Stomach (tissue), 19 donors: ENCODE measurements at places on chromosomes 5 and 9. TPM values are rescaled to one million over a fixed set of nuclear protein-coding genes. Genes with fewer than 3 reads are reported as not detected.

TMCO6 gene
- total RNA-seq: 4.0 TPM

PDE8B gene
- 243 TPM for total RNA-seq

NR2F1-AS1 gene
- total RNA-seq: 10.1 TPM

STING1 gene
- 11.1 TPM for total RNA-seq

LMBRD2 gene
- total RNA-seq: 7.1 TPM

CDH9 gene
- not detected for total RNA-seq

SPOUT1 gene
- 104 TPM for total RNA-seq

ZBED3 gene
- total RNA-seq: 8.3 TPM

PTPRD gene
- 3.5 TPM for total RNA-seq

TMEM252 gene
- not detected for total RNA-seq

C5orf46 gene
- total RNA-seq: not detected

ZNF883 gene
- total RNA-seq: not detected

IFNA13 gene
- total RNA-seq: not detected

LEAP2 gene
- 1.3 TPM for total RNA-seq

GABRG2 gene
- total RNA-seq: not detected

LHFPL2 gene
- 20.5 TPM for total RNA-seq

RMRP gene
- 29,403 TPM for total RNA-seq

NKD2 gene
- total RNA-seq: 4.4 TPM

PDE6A gene
- not detected for total RNA-seq

STPG3 gene
- total RNA-seq: not detected

TAL2 gene
- total RNA-seq: not detected

GFI1B gene
- not detected for total RNA-seq

CORO2A gene
- 11.3 TPM for total RNA-seq

SIT1 gene
- total RNA-seq: not detected

TUSC1 gene
- 16.5 TPM for total RNA-seq

PCDHGA3 gene
- 1.7 TPM for total RNA-seq

SPINK13 gene
- 1.5 TPM for total RNA-seq

BTNL3 gene
- 10.5 TPM for total RNA-seq

WDR38 gene
- not detected for total RNA-seq

F2RL1 gene
- total RNA-seq: 36.1 TPM

IL31RA gene
- total RNA-seq: not detected

BTNL8 gene
- 10.9 TPM for total RNA-seq

ZFR gene
- total RNA-seq: 75.1 TPM

IL5 gene
- total RNA-seq: not detected

DNM1 gene
- 60.8 TPM for total RNA-seq

MZB1 gene
- 1.1 TPM for total RNA-seq

FOXB2 gene
- total RNA-seq: not detected

RPL35 gene
- 941 TPM for total RNA-seq

NUTM2G gene
- total RNA-seq: not detected

SCGB3A2 gene
- total RNA-seq: 6.4 TPM

TRIP13 gene
- 0.58 TPM for total RNA-seq

ANKRD31 gene
- total RNA-seq: 0.14 TPM

INSL6 gene
- not detected for total RNA-seq

KCNV2 gene
- not detected for total RNA-seq

ZNF484 gene
- total RNA-seq: 10.7 TPM
